ENCODE measurements at places on chromosomes 11 and 22.

GRCh38 chr11:8928981-8929615, 3.6 kb downstream of the C11orf16 start:
- DNase-seq = no peak

GRCh38 chr22:32531931-32532819, 57.6 kb downstream of the FBXO7 start:
- no peak for DNase-seq

DNA sequence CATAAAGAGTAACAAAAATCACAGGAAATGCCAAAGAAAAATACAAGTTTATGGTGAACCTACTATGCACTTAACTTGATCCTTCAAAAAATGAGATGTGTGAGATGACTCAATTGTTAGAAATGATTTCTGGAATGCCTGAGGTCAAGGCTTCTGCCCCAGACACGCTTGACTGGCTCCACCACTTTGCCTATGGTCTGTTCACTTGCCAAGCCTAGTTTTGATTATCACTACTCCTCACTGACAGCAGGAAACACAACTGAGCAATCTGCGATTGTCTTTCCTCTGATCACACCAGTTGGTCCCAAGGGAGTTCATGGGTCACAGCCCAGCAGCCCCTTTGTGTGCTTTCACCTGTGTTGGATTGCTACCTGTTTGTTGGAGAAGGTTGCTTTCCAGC, 20.6 kb upstream of the PRDM10 start:
- peak; percentile 38 for DNase-seq

- DNase-seq = no peak
These were observed 1487.3 kb downstream of the TBC1D22A start for GRCh38 chr22:48249713-48250268.

DNA sequence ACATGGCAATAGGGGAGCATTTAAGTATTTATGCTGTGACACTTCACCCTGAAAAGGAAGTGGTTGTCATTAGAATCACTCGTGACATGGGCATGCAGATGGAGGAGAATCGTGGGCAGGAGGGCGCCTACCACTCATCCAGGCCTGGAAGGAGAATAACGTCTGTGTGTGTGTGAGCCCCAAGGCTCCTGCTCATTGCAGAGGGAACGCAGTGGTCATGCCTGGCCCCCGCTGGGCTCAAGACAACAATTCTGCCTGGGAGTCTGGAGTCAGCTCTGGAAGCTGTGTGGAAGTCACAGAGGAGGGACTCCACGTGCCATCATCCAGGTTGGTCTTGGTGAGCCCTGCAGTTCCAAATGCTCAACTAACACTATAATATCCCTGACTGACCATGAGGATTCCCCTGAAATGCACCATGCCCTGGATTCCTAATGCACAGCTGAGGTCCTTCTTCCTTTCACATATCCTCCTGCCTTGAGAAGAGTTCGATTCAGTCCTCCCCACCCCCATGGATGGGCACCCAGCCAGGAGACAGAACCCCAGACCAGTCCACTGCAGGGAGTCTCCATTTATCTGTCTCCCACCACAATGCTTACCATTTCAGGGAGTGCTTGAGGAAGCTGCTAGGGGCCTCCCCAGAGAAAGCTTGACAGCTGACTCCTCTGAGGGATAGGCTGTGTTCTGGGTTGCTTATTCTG, 446.9 kb upstream of the B3GAT1 start:
- DNase-seq = no peak

- no peak for DNase-seq
These were observed 187.7 kb upstream of the E2F8 start for GRCh38 chr11:19428206-19429002.

DNA sequence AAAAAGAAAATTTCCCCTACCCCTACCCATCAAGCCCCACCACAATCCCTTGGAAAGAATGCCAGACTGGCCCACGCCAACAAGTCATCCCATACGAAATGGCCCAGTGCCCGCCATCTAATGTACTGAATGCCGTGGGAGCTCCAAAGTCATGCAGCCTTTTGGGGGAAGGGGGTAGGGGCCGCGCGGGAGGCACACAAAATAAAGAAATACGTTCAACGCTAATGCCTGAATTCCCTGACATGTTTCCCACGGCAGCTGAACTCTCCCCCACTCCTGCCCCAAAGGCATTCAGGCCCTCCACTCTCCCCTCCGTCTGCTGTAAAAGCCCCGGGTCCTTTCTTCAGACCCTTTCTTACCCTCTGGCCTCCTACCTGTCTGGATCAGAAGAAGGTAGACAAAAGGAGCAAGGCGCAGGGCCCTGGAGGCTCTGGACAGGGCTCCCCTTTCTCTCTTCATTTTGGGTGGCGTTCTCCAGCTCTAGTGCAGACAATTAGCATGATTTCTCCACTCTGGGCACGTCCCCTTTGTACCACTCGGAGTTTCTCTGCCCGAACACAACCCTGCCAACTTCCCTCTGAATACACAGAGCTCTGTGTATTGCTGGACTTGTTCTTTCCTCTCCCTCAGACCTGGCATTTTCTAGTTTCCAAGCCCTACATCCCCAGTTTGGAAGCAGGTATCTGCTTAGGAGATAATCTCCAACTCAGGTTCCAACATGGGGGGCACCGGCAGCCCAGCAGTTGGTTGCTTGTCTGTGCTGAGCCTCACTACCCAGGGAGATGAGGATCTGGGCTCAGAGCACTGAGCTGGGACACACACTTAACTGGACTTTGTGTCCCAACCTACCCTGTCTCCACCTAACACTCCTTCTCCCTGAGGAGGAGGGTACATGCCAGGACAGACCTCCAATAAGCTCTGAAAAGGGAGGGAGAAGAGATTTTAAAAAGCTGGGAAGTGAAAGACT, at the start of gene HEPACAM:
HEPACAM (minus strand) TSS at position 500 of the 967 bp plus-strand sequence; CDS start at position 459, 41 bp downstream.
- no peak for DNase-seq

- DNase-seq = no peak
These were observed 169.6 kb downstream of the ETS1 start for GRCh38 chr11:128417607-128418324.

DNA sequence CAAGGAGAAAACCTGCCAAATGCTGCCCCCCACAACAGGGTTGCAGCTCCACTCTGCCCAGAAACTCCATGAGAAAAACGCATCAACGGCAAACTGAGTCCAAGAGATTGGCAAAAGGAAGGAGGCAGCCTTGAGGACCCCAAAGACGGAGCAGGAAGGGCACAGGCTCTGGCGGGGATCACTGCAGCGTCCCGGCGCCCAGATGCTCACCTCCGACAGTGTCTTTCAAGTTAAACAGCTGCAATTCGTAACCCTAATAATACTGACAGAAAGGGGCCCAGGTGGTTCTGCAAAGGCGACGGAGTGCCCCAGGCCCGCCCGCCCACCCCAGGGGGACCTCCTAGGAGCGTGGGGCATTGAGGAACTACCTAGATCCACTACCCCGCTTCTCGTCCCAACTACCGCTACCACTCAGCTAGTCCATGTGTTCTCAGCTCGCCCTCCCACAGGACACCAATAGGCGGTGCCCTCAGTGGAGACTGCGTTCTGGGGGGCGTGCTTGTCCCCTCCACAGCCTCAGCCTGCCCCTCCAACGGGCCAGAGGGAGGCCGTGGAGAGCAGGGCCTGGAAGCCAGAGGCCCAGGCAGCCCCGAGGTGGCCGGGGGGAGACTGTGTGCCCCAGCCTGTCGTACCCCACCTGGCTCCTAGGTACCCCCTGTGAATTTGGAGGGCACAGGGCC, 127.4 kb downstream of the PHF21B start:
- no peak for DNase-seq

- no peak for DNase-seq
These were observed 21.5 kb upstream of the LINC01488 start for GRCh38 chr11:69459848-69460539.

GRCh38 chr11:1172729-1173117, 15.0 kb downstream of the MUC5AC start:
- DNase-seq = no peak

DNA sequence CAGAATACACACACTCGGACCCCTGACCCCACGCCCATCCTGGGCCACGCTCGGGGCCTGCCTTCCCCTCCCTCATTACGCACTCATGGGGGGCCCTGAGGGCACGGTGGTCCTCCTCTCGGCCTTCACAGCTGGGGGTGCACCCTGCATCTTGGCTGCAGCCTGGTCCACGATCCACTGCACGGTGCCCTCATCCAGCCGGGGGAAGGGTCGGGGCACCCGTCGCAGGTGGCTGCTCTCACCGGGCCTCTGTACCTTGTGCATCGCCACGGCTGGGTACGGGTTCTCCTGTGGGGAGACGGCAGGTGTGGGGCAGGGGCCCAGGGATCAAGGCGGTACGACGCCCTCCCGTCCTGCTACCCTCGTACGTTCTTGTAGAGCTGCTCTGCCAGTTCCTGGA, 10.4 kb downstream of the SBF1 start:
- no peak for DNase-seq

DNA sequence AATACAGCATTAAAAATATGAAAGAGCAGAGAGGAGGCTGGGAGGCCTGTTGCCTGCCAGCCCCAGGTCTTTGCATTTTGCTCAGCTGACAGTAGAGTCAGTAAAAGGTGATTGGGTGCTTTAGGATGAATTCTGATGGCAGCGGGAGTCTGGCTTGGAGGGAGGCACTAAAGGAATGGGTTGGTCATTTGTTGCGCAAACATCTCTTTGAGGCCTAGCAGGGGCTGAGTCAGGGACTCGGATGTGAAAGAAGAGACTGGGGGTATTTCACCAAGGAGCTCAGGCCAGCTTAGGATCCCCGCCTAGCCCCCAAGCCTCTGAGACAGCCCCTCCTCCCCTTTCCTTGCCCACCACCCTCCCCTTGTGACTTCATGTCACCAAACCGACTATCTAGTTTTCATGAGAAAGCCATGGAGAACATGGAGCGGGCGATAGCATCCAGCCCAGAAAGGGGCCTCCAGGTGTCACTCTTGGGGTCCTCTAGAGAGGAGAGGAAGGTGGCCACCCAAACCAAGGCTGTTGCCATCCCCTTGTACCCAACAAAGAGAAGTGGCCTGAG, 9.7 kb downstream of the DGKZ start:
- no peak for DNase-seq

GRCh38 chr11:15609445-15609844, 494.7 kb downstream of the INSC start:
- no peak for DNase-seq

- DNase-seq = no peak
These were observed 61.1 kb downstream of the OSBP2 start for GRCh38 chr22:30755759-30756124.

DNA sequence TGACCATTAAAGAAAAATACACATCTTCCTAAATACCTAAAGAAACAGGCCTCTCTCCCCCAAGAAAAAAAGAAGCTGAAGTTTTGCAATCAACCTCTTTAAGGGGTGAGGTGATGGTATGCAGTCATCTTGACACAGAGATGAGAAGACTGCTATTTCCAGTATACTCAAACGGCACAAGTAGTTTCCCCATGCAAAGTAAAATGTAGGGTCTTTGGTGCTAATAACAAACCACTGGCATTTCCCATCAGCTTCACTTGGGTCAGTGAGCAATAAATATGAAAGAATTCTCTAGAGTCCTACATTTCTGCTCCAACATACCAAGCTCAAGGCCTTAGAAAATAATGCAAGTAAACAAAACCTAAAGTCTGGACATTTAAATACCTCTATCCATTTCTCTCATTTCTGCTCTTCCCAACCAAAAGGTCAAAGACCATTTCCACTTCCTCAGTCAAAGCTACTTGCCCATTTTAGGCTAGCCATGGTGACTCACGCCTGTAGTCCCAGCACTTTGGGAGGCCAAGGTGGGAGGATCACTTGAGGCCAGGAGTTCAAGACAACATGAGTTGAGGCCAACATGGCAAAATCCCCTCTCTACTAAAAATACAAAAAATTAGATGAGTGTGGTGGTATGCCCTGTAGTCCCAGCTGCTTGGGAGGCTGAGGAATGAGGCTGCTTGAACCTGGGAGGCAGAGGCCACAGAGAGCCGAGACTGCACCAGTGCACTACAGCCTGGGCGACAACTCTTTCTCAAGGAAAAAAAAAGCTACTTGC, 39.5 kb upstream of the CHRNA10 start:
- DNase-seq = no peak

- no peak for DNase-seq
These were observed 141.9 kb downstream of the PKNOX2 start for GRCh38 chr11:125306476-125306875.

- DNase-seq = no peak
These were observed 96.0 kb downstream of the COMMD9 start for GRCh38 chr11:36193290-36193619.

GRCh38 chr22:44605486-44605885, 96.5 kb upstream of the PRR5 start:
- no peak for DNase-seq

DNA sequence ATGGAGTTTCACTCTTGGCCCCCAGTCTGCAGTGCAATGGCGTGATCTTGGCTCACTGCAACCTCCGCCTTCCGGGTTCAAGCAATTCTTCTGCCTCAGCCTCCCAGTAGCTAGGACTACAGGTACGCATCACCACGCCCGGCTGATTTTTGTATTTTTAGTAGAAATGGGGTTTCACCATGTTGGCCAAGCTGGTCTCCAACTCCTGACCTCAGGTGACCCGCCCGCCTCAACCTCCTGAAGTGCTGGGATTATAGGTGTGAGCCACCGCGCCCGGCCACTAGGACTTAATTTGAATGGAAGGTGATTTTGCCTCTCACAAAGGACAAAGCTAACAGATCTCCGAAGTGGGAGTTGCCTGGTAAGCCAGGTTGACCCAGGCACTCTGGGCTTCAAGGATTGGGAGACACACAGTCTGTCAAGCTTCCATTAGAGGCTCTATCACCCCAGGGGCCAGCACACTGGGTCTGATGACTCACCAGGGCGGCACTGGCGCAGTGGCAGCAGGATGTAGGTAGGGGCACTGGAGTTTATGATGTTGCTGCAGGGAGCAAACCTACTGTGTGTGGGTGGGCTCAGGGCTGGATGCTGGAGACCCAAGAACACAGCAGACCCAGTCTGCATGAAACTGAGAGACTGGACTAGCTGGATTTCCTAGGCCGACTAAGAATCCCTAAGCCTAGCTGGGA, 17.8 kb upstream of the KCTD14 start:
- DNase-seq = no peak

DNA sequence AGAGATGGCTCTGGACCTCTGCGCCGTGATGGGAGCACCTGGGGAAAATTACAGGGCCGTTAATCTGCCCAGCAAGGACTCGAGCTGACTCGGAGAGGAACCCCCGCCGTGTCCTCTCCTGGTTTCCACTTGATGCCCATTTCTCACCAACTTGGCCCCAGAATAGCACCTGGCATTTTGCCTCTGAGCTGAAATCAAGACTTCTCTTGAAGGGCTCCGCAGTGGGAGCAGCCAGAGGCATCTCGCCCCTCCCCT, 19.0 kb upstream of the CABP7 start:
- no peak for DNase-seq

GRCh38 chr11:73229321-73229895, 11.3 kb downstream of the P2RY2 start:
- no peak for DNase-seq

DNA sequence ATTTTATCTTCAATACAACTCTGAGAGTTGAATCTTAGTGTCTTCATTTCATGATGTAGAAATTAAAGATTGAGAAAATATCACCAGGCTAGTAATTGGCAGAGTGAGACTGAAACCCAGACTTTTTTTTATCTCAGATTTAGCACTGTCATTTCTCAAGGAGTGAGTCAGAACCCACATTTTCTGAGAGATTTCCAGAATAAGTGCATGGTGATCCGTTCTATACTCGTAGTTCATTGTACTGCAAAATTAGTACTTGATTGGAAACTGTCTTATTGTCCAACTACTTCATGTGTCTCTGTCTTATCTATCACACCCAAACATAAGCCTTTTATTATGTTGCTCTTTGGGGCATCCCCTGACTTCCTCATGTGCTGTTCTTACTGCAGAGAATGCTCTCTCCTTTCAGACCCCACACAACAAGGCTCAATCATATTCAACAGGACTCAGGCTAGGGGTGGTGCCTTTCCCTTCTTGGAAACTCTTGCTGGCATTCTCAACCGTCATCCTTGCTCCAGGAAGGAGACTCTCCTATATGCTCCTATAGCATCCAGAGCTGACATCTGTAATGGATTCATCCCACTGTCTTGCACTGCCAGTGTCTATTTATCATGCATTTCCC, 76.7 kb upstream of the BLID start:
- DNase-seq = no peak
